ENCODE measurements at places on chromosomes 2 and 18.

DNA sequence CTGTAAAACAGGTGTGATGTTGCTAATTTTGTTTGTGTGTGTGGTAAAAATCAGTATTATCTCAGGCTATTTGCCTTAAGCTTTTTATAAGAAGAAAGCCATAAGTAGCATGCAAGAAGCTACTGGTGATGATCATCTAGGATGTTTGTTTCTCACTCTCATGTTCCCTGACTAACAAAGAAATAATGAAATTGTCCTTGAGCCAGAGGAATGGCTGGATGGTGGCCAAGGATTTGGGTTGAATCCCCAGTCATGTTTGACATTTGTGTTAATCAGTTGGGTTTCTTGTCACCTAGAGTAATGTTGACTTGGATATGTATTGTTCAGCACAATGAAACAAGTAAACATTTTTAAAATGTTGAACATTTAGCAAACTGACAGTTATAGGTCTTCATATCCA, 496.8 kb upstream of the ZEB2 start:
- DNase-seq: no peak

GRCh38 chr2:155633887-155634570, 698.5 kb downstream of the NR4A2 start:
- no peak for DNase-seq

GRCh38 chr2:151228847-151229512, 32.7 kb downstream of the RBM43 start:
- no peak for DNase-seq

- no peak for DNase-seq
Observed at GRCh38 chr2:76448956-76449355, 738.2 kb upstream of the GCFC2 start.

DNA sequence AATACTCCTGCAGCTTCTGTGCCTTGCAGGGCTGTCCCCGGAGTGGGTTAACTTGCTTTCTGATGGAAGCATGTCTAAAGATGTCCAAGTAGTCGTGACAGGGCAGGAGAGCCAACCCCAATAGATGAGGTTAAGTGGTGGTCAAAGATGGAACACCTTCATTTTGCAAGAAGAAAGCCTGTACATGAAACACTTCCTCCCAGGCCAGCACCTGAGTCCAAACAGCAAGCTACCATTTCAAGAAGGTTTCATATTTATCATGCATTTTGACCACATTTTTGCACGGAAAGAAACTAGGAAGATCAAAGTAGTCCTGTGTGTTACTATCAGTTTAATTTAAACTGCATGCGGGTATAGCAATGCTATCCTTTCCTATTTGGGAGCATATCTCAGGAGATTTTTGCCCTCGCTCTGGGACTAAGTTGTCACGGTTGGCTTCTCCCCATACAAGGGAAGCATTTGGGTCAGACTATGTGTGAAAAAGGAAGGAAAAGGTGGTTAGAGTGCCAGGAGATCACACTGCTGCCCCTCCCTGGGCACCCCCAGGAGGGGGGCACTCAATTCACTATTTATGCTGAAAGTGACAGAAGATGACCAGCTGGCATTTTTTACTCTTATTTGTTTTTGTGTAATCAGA, 187.6 kb downstream of the ZNF521 start:
- DNase-seq: no peak

- DNase-seq: no peak
Observed at GRCh38 chr2:138711812-138712211, 68.4 kb downstream of the NXPH2 start.

DNA sequence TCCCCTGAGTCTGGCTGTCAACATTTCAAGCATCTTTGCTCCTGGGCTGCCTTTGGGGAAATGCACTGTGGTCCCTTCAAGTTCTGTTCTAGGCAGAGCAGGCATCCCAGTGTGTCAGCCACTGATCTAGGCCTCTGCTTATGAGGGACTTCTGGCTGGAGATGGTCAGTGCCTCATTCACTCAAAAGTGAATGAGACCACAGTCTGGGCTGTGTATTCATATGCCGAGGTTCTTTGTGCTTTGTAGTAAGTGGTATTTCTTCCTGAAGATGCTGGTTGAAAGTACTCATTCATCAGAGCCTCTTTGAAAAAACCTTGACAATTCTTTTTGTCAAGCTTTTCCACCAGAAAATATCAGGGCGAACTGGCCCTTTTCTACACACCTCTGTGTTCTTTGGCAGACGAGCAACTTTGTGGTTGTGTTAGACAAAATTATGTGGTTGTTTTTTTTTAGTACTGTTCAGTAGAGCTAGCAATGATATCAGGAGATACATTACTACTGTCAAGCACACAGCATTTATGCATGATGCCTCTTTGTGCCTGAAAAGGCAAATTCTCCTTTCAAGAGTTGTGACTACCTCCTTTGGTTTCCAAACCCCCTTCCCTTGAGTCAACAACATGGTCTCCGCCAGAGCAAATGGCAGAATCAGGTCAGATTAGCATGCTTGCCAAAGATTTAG, 510.9 kb upstream of the NRP2 start:
- DNase-seq: no peak

GRCh38 chr18:76370201-76370600, 124.8 kb downstream of the ZNF516 start:
- no peak for DNase-seq

Data from CD4-positive, alpha-beta memory T cell (primary cell).